Stimulated activated CD8-positive, alpha-beta memory T cell treated with anti-CD3 and anti-CD28 coated beads, Interleukin-4, amount 100 ng/mL, for 24 hours (primary cell): ENCODE measurements at places on chromosomes 1 and 21.
A peak's percentile ranks its signal among the peaks of the same experiment; 100 is the strongest.

- no peak for DNase-seq
These were observed 61.9 kb downstream of the RHBG start for GRCh38 chr1:156430866-156431265.

GRCh38 chr1:26358411-26359384 lies 4.8 kb upstream of the CRYBG2 start:
- peak; percentile 36 for DNase-seq

GRCh38 chr1:201336711-201337450 lies 40.6 kb downstream of the TNNT2 start:
- DNase-seq, result no peak

DNA sequence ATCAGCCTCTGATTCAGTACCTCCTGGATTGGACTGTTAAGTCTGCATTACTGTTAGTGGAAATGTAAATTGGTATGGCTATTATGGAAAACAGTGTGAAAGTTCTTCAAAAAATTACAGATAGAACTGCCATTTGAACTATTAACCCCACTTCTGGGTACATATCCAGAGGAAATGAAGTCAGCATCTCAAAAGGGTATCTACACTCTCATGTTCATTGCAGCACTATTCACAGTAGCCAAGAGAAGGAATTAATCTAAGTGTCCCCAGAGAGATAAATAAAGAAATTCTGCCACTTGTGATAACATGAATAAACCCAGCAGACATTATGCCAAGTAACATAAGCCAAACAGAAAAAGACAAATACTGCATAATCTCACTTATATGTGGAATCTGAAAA lies 676.0 kb downstream of the PLA2G4A start:
- DNase-seq, result no peak

- DNase-seq, result no peak
These were observed 45.7 kb downstream of the PLPP3 start for GRCh38 chr1:56533621-56534020.

GRCh38 chr1:192767798-192768197 lies 41.0 kb upstream of the RGS2 start:
- no peak for DNase-seq

GRCh38 chr1:94522304-94522703 lies 19.3 kb downstream of the F3 start:
- DNase-seq, result no peak

DNA sequence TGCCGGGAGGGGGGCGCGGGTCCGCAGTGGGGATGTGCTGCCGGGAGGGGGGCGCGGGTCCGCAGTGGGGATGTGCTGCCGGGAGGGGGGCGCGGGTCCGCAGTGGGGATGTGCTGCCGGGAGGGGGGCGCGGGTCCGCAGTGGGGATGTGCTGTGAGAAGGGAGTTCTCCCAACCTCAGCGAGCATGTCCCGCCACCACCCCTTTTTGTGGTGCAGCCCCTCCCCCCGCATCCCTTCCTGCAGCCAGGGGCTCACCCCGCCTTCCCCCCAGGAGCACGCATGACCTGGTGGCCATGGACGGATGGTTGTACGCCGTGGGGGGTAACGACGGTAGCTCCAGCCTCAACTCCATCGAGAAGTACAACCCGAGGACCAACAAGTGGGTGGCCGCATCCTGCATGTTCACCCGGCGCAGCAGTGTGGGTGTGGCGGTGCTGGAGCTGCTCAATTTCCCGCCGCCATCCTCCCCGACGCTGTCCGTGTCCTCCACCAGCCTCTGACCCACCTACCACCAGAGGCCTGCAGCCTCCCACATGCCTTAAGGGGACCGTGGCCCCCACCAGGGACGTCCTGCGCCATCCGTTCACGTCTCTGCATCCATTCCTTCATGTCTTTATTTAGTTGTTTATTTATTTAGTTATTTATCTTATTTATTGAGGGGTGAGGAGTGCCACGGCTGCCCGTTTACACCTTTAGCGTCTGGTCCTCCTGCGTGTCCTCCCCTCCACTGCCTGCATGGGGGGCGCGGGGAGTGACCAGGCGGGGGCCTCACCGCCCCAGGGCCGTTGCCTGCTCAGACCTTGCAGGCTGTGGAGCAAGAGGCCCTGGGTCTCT lies 1.4 kb upstream of the PLEKHN1 start:
- no peak for DNase-seq

GRCh38 chr1:221328371-221328770 lies 413.5 kb downstream of the DUSP10 start:
- DNase-seq, result no peak

DNA sequence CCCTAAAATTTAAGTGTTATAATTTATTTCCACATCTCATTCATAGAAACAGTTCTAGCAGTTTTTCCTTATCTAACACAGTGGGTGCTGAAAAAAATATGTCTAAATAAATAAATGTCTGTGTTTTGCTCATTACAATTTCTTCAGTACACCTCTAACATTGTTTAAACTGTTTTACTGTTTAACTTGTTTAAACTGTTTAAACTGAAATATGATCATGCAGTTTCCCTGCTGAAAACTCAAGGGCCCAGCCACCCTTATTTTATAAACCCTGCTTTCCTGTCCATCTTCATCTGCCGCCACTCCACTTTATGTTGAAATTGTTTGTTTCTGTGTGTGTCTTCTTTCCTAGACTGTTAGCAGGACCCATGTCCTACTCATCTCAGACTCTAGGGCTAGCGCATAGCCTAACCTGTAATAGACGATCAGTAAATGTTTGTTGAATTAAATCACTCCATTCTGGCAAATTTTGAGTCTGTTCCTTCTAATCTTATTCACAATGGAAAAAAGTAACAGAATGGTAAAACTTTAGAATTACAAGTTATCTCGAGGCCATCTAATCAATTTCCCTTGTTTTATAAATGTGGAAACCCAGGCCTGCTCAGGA lies 9.4 kb upstream of the PIK3C2B start:
- DNase-seq, result no peak

- DNase-seq, result no peak
These were observed 7.9 kb upstream of the OR2B11 start for GRCh38 chr1:247465796-247466195.

- no peak for DNase-seq
These were observed 30.4 kb downstream of the RAP1GAP start for GRCh38 chr1:21638531-21639341.

- DNase-seq, result no peak
These were observed 253.3 kb downstream of the PLPP3 start for GRCh38 chr1:56326056-56326455.

DNA sequence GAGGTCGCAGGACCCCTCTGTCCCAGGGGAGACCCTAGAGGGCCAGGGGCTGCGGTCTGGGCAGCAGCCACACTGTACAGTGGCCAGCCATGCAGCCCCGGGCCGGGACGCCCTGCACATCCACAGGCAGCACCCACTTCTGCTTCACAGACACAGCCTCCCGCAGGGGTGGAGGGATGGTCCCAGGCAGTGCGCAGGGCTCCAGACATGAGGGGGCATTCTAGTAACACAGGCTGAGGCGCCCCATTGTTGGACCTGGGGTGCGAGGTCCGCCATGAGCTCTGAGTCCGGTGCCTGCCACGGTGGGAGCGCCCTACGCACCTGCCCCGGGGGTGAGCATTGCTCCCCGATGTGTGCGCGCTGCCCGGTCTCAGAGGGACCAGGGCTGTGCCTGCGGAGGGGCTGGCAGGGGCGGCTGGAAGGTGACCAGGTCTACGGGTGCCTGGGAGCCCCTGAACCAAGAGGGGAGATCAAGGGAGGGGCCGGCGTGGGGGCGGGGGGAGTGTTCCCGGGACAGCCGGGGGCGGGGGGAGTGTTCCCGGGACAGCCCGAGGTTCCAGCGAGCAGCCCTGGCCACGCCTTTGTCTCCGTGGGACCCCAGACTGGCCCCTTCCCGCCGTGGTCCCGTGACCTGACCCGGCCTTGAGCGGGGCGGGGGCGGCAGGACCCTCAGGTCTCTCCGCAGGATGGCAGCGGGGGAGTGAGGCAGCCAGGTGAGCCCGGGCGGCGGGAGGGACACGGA lies 4.5 kb downstream of the MMEL1 start:
- no peak for DNase-seq

- no peak for DNase-seq
These were observed 9.2 kb downstream of the PTBP2 start for GRCh38 chr1:96730574-96731298.
